Activated T-helper 17 cell treated with anti-CD3 and anti-CD28 coated beads, Interleukin-2, amount 50 U/mL, for 72 hours (primary cell): ENCODE measurements at places on chromosomes 7 and 10. TPM values are rescaled to one million over a fixed set of nuclear protein-coding genes. Genes with fewer than 3 reads are reported as not detected.

The DLG5 gene
- total RNA-seq = 3.0 TPM

GRCh38 chr7:155744971-155745683 lies 67.1 kb downstream of the SHH start:
- peak overlapping the region; percentile 92 for H3K27ac ChIP-seq
- no peaks in the 10 kb centered on the region for H3K27me3 ChIP-seq
- peak overlapping the region; percentile 70 for H3K4me3 ChIP-seq
- peaks cover 41% of the 10 kb centered on the region for H3K4me1 ChIP-seq
- peaks cover 98% of the 10 kb centered on the region for H3K36me3 ChIP-seq

- ATAC-seq = no peak
- H3K27me3 ChIP-seq = peaks cover 21% of the 10 kb centered on the region
- H3K27ac ChIP-seq = no peak overlapping the region
- no peaks in the 10 kb centered on the region for H3K36me3 ChIP-seq
- H3K4me1 ChIP-seq = no peaks in the 10 kb centered on the region
These were observed 18.3 kb upstream of the BTBD16 start for GRCh38 chr10:122252805-122253204.

- no peaks in the 10 kb centered on the region for H3K36me3 ChIP-seq
- ATAC-seq = peak; percentile 27
- no peak overlapping the region for H3K4me3 ChIP-seq
- no peaks in the 10 kb centered on the region for H3K27me3 ChIP-seq
These were observed 43.5 kb downstream of the YKT6 start for GRCh38 chr7:44244282-44244681.

- peak overlapping the region; percentile 22 for H3K4me3 ChIP-seq
- no peaks in the 10 kb centered on the region for H3K36me3 ChIP-seq
- H3K27me3 ChIP-seq = peaks cover 3% of the 10 kb centered on the region
- H3K27ac ChIP-seq = no peak overlapping the region
- peak; percentile 81 for ATAC-seq
These were observed 191.2 kb upstream of the PRSS1 start for GRCh38 chr7:142557971-142558582.

DNA sequence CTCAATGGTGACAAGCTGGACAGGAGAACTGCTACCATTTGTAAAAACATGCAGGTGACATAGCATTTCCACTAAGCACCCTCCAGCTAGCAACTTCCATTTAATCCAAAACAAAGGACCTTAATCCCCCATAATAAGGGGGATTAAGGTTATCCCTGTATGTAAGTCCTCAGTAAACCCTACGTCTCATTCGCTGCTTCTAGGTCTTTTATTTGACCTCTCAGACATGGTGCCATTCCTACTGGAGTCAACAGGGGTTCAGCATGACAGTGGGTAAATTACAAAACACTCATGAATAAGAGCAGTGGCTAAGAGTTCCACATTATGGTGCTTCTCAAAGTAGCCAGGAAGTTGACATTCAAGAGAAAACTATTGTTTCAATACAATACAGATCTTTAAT lies 121.8 kb upstream of the CAV2 start:
- H3K27me3 ChIP-seq = peaks cover 9% of the 10 kb centered on the region
- H3K27ac ChIP-seq = no peak overlapping the region
- ATAC-seq = no peak
- no peaks in the 10 kb centered on the region for H3K36me3 ChIP-seq

- H3K4me3 ChIP-seq = no peak overlapping the region
- no peak overlapping the region for H3K27ac ChIP-seq
- no peaks in the 10 kb centered on the region for H3K27me3 ChIP-seq
- no peaks in the 10 kb centered on the region for H3K36me3 ChIP-seq
These were observed 150.2 kb downstream of the GNAI1 start for GRCh38 chr7:80284855-80285254.

DNA sequence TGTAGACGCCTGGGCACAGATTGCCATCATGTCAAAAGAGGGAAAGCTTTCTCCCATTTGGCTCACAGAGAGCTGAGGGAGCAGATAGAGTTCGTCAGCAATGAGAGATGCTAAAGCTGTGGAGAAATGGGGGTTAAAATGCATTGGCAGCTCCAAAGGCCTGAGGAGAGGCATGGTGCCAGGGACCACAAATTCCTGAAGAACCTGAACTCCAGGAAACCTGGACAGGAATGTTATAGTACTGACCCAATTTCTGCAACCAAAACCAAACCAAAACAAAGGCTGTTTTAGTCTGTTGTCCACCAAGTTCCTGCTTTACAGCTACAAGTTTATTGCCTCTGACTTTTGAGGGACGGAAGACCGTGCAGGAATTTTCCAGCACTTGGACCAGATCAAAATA lies 575.7 kb downstream of the REEP3 start:
- H3K4me3 ChIP-seq = no peak overlapping the region
- no peaks in the 10 kb centered on the region for H3K27me3 ChIP-seq
- no peaks in the 10 kb centered on the region for H3K4me1 ChIP-seq
- H3K27ac ChIP-seq = no peak overlapping the region
- no peak for ATAC-seq

The CLDN4 gene
- total RNA-seq = not detected

- no peak overlapping the region for H3K27ac ChIP-seq
- no peak for ATAC-seq
- no peaks in the 10 kb centered on the region for H3K36me3 ChIP-seq
- H3K4me3 ChIP-seq = no peak overlapping the region
These were observed 22.5 kb upstream of the TRIL start for GRCh38 chr7:28980451-28981160.

DNA sequence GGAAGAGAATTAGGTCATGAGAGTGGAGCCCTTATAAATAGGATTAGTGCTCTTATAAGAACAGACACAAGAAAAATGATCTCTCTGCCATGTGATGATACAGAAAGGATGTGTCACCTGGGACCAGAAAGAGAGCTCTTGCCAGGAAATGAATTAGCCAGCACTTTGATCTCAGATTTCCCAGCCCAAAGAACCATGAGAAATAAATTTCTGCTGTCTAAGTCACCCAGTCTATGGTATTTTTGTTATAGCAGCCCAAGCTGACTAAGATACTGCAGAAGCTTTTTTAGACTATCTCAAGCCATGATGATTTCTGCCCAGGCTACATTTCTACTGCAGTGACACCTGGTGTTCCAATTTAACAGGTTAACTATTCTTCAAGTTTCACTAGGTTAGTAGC lies 84.8 kb downstream of the RSU1 start:
- peaks cover 20% of the 10 kb centered on the region for H3K4me1 ChIP-seq
- peak; percentile 75 for ATAC-seq
- no peaks in the 10 kb centered on the region for H3K27me3 ChIP-seq
- H3K4me3 ChIP-seq = no peak overlapping the region

DNA sequence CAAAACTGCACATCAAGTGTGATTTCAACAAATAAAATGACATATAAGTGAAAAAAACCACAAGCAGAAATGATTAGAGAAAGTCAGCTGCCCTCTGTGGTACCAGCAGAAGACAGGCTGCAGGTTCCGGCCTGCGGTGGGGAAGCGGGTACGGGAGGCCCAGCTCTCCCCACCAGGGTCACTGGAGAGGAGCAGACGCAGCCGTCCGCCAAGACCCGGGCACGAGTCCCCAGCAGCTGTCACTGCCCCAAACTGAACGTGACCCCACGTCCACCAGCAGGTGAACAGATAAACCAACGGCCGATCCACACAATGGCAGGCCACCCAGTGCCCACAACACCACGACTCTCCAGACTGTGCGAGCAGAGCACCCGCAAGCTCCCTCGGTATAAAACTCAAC lies 16.1 kb upstream of the MICALL2 start:
- ATAC-seq = no peak
- H3K27ac ChIP-seq = no peak overlapping the region
- H3K27me3 ChIP-seq = no peaks in the 10 kb centered on the region
- H3K36me3 ChIP-seq = peaks cover 6% of the 10 kb centered on the region

The STN1 gene
- total RNA-seq = 41.9 TPM

DNA sequence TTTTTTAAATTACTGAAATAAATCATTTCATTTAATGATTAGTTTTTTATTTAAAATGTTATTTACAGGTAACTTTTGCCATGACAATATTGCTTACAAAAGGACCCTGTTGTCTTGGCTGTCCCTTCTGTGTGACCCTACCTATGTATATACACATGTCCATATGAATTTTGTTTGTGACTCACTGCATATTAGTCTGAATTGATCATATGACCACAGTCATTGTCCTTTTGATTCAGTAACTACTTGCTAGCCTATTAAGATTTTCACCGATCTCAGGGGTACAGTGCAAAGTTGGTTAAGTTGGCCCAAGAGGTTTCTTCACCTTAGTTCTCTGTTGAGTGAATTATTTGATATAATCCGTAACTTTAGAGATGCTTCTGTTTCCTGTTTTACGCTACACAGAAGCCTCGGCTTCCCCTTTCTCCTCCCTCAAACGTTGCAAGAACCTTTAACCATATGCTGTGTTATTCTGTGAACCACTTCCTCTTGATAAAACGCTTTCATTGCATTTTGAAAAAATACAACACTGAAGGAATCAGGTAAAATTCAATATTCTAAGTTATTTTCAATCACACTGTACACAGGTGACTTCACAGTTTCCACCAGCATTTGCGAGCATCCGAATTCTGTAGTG lies 43.9 kb downstream of the APBB1IP start:
- H3K4me1 ChIP-seq = peaks cover 62% of the 10 kb centered on the region
- peaks cover 31% of the 10 kb centered on the region for H3K36me3 ChIP-seq
- H3K4me3 ChIP-seq = peak overlapping the region; percentile 94

The FAM3C gene
- total RNA-seq = 22.8 TPM

The SUMF2 gene
- total RNA-seq = 89.6 TPM

The GIMAP2 gene
- 29.1 TPM for total RNA-seq

The RBM28 gene
- total RNA-seq = 46.6 TPM

GRCh38 chr7:151897161-151897731 lies 20.3 kb upstream of the PRKAG2 start:
- H3K27me3 ChIP-seq = peaks cover 31% of the 10 kb centered on the region
- H3K4me3 ChIP-seq = no peak overlapping the region
- H3K36me3 ChIP-seq = no peaks in the 10 kb centered on the region
- H3K27ac ChIP-seq = no peak overlapping the region
- ATAC-seq = no peak
- H3K4me1 ChIP-seq = no peaks in the 10 kb centered on the region

DNA sequence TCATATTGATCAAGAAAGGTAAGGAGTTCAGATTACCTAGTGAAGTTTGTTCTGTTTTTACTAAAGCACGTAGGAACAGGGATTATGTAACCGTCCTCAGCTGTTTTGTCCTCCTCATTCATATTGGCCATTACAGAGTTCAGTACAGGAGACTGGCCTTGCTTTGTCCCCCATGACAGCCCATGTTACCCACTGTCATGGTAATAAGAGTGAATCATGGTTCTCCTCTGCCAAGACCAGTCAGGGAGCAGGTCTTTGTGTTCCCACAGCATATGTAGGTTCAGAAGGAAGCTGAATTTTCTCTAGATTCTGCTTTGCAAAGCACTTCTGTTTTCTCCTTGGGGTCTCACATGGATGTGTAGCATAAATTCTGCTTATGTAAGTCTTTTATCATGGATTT lies 106.2 kb upstream of the GPR141 start:
- H3K36me3 ChIP-seq = no peaks in the 10 kb centered on the region
- no peak overlapping the region for H3K4me3 ChIP-seq
- peaks cover 20% of the 10 kb centered on the region for H3K27me3 ChIP-seq
- no peak overlapping the region for H3K27ac ChIP-seq
- no peak for ATAC-seq
- H3K4me1 ChIP-seq = no peaks in the 10 kb centered on the region

GRCh38 chr10:103479135-103479534 lies at the start of gene CALHM3:
CALHM3 (minus strand) TSS chr10:103479240; CDS start chr10:103479032, 208 bp downstream.
- no peaks in the 10 kb centered on the region for H3K36me3 ChIP-seq
- H3K27ac ChIP-seq = no peak within 1 kb of the TSS
- H3K4me3 ChIP-seq = no peak within 1 kb of the TSS
- H3K27me3 ChIP-seq = no peaks in the 10 kb centered on the region
- no peak for ATAC-seq
- peaks cover 6% of the 10 kb centered on the region for H3K4me1 ChIP-seq

The GIMAP5 gene
- total RNA-seq = 106 TPM

- H3K27ac ChIP-seq = no peak overlapping the region
These were observed 72.2 kb downstream of the CHST15 start for GRCh38 chr10:124020981-124021815.

The CTAGE8 gene
- 0.61 TPM for total RNA-seq

The MUC12 gene
- 0.79 TPM for total RNA-seq

- H3K4me3 ChIP-seq = no peak overlapping the region
- H3K36me3 ChIP-seq = no peaks in the 10 kb centered on the region
- H3K27ac ChIP-seq = no peak overlapping the region
- H3K27me3 ChIP-seq = no peaks in the 10 kb centered on the region
- no peaks in the 10 kb centered on the region for H3K4me1 ChIP-seq
These were observed 60.4 kb upstream of the FGFR2 start for GRCh38 chr10:121658611-121659010.

GRCh38 chr7:43768887-43769272 lies 10.4 kb downstream of the BLVRA start:
- H3K27ac ChIP-seq = no peak overlapping the region
- peaks cover 10% of the 10 kb centered on the region for H3K4me1 ChIP-seq
- H3K27me3 ChIP-seq = no peaks in the 10 kb centered on the region
- ATAC-seq = peak; percentile 72
- no peak overlapping the region for H3K4me3 ChIP-seq

DNA sequence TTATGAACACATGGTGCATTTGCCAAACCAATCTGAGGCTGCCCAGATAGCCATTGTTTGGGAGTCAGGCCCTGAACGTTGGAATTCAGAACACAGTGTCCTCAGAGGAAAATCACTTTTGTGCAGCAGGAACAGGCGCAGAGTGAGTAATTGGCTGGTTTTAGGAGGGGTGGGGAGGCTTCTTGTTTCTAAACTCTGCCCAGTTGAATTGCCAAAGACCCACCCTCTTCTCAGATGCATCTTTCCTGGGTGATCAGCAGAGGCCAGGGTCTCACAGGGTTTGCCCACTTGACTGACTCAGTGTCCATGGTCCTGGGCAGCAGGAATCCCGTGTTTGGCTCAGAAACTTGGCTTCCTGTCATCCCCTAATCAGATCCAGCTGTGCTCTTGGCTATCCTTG lies 24.3 kb downstream of the PRLHR start:
- no peaks in the 10 kb centered on the region for H3K4me1 ChIP-seq
- no peak overlapping the region for H3K27ac ChIP-seq
- H3K27me3 ChIP-seq = no peaks in the 10 kb centered on the region
- H3K36me3 ChIP-seq = no peaks in the 10 kb centered on the region
- no peak overlapping the region for H3K4me3 ChIP-seq

The SEC23IP gene
- total RNA-seq = 97.4 TPM

- peaks cover 5% of the 10 kb centered on the region for H3K4me1 ChIP-seq
- no peaks in the 10 kb centered on the region for H3K36me3 ChIP-seq
- H3K27me3 ChIP-seq = no peaks in the 10 kb centered on the region
- no peak overlapping the region for H3K27ac ChIP-seq
These were observed 45.6 kb downstream of the ZNF277 start for GRCh38 chr7:112252141-112252540.

The NAT16 gene
- total RNA-seq = not detected

- ATAC-seq = no peak
- peak overlapping the region; percentile 51 for H3K27ac ChIP-seq
- peaks cover 46% of the 10 kb centered on the region for H3K4me1 ChIP-seq
- H3K4me3 ChIP-seq = no peak overlapping the region
- H3K27me3 ChIP-seq = no peaks in the 10 kb centered on the region
These were observed 94.9 kb upstream of the PIK3CG start for GRCh38 chr7:106770191-106770590.
